ENCODE measurements at places on chromosomes 4 and X.

- no peak for DNase-seq
Measured at GRCh38 chrX:117570160-117570559, 546.5 kb downstream of the KLHL13 start.

DNA sequence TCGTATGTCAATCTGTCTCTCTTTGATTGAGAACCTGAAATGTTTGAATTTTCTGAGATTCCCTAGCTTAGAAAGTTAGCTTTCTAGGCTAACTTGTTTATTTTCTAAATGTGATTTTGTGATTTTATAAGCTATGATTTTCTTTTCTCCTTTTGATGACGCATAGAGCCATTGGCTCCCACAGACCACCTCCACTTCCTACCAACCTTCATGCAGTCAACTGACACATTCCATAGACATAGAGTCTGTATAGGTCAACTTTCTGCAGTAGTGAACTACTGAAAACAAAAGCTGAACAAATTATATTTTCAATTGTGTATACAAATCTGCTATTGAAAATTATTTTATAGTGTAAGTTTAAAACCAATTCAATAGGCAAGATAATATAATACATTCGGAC is 2.8 kb upstream of the SULT1B1 start:
- no peak for DNase-seq

- no peak for DNase-seq
Measured at GRCh38 chrX:84340968-84341367, 153.0 kb upstream of the RPS6KA6 start.

GRCh38 chr4:155094201-155094820 is 114.1 kb upstream of the NPY2R start:
- DNase-seq: peak; percentile 62

GRCh38 chr4:86678796-86679195 is 84.7 kb downstream of the PTPN13 start:
- no peak for DNase-seq

DNA sequence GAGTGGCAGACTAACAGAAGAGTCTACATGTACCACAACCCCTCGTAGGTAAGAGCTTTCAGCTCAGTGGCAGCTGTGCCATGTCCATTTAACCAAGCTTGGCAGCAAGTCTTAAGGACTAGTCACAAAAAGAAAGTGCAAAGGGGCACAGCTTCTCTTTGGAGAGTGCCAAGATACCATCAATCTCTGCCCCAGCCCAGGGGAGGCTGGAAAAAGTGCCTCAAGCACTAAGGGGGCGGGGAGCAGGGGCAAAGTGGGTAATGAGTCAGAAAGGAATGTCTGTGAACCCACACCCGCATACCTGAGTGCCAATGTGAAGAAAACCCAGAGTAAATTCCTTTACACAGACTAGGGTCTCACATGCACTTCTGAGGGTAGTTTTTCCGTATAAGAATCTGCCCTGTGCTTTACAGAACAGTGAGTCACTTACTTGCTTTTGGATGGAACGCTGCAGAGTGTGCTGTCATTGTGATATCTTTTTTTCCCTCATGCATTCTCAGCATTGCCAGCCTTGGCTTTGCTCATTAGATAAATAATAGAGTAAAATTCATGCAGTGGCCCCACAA is 219.8 kb downstream of the ZNF674 start:
- DNase-seq: peak; percentile 41

GRCh38 chr4:37948542-37948941 is 11.7 kb upstream of the PTTG2 start:
- DNase-seq: no peak

- DNase-seq: no peak
Measured at GRCh38 chr4:119823891-119824290, 195.3 kb upstream of the PDE5A start.

DNA sequence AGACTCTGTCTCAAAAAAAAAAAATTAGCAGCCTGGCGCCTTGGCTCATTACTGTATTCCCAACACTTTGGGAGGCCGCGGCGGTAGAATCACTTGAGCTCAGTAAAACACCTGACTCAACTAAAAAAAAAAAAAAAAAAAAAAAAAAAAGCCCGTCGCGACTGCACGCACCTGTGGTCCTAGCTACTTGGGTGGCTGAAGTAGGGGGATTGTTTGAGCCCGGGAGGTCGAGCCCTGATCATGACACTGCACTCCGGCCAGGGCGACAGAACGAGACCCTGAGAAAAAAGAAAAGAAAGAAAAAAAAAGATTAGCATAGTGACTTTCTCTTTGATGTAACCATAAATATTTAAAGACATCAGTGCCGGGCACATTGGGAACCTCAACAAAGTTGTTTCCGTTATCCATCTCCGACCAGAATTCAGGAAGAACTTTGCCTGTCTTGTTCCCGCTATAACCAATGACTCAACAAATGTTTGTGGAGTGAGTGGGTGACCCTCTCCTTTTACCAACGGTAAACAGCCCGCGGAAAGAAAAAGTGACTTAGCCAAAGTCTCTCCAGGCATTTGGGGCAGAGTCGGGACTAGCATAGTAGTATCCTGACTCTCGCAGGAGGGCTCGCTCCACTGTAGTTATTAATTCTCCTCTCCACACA is 553 bp upstream of the MED28 start:
- peak; percentile 74 for DNase-seq

DNA sequence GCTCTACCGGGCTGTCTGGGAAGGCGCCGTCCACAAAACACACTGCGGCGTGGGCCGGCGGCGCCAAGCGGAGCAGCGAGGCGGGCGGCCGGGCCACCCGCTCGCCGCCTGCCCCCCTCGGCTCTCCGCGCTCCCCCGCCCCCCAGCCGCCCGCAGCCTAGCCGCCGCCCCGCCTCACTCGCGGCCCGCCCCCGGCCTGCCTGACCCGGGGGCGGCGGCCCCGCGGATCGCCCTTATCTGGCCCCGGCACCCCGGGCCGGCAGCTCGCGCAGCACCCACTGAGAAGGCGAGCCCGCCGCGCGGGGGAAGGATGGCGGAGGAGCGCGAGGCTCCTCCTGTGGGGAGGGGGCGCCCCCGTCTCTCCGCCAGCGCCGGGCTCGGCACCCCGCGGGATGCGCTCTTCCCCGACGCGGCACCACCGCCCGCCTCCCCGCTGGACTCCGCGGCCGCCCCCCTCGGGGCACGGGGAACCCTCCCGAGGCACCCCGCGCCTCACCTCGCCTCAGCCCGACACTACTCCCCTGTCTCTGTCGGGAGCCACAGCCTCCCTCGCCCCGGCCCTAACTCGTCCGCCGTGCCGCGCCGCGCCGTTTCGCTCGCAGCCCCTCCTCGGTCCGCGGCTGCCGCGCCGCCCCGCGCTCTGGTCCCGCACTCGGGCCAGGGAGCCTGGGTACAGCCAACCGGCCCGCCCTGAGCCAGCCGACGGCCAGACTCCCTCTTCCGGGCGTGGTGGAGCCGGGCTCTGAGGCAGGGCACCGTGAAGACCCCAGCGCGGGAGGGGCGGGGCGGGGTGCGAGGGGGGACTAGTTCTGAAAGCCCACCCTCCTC is 566 bp downstream of the ATP11C start:
- peak; percentile 24 for DNase-seq

DNA sequence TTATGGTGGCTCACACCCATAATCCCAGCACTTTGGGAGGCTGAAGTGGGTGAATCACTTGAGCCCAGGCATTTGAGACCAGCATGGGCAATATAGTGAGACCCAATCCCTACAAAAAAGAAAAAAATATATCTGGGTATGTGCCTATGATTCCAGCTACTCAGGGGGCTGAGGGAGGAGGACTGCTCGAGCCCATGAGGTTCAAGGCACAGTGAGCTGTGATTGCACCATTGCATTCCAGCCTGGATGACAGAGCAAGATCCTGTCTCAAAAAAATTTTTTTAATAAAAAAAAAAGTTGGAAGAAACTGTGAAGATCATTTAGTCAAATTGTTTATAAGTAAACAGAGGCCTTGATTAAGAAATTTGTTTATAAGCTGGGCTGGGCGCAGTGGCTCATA is 39.7 kb downstream of the KLHL8 start:
- peak; percentile 23 for DNase-seq

GRCh38 chr4:85995361-85995760 is 364.5 kb downstream of the MAPK10 start:
- no peak for DNase-seq

GRCh38 chrX:70332600-70332999 is 42.7 kb downstream of the KIF4A start:
- DNase-seq: no peak

GRCh38 chr4:18568600-18568999 is 547.0 kb upstream of the LCORL start:
- no peak for DNase-seq

DNA sequence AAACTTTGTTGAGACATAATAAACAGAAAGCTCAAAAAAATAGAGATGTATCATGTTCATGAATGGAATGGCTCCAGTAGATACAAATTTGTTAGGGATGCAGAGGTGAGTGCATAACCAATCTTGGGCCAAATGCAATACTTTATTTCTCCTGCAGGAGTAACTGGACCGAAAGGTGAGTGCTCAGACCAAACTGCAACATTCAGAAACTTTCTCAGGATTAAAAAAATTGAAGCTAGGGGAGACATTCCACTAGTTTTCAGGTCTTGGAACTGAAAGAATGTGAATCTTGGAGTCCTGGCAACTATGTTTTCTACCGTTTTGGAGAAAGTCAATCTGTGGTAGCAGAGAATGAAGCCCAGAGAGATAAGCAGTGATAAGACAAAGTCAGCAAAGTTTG is 21.2 kb upstream of the LCORL start:
- DNase-seq: no peak

All from fibroblast of gingiva (primary cell).